ENCODE measurements at places on chromosomes 2 and 18.

- DNase-seq = peak; percentile 19
Observed at GRCh38 chr2:108573061-108573460, 38.8 kb downstream of the LIMS1 start.

GRCh38 chr2:233758849-233759248, 1.2 kb upstream of the UGT1A1 start:
- no peak for DNase-seq

- DNase-seq = no peak
Observed at GRCh38 chr2:215979620-215980019, 33.7 kb downstream of the MREG start.

GRCh38 chr2:40488927-40489677, 37.2 kb upstream of the SLC8A1 start:
- no peak for DNase-seq

DNA sequence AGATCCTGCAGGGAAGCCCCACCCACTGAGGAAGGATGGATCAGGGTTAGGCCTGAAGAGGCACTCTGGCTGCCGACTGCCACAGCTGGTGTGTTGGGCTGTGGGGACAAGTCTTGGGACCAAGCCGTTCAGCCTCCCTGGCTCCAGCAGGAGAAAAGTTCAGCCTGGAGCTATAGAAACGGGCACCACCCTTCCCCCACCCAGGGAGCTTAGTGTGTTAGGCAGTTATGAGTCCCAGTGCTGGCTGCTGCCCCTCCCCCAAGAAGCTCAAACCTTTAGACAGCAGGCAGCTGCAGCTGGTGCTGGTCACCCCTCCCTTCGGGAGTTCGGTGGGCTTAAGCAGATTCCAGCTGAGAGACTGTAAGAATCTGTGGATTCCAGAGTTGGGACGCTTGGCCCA, 447.1 kb upstream of the HS6ST1 start:
- no peak for DNase-seq

- DNase-seq = no peak
Observed at GRCh38 chr18:47036927-47037578, 1.6 kb upstream of the ELOA2 start.

DNA sequence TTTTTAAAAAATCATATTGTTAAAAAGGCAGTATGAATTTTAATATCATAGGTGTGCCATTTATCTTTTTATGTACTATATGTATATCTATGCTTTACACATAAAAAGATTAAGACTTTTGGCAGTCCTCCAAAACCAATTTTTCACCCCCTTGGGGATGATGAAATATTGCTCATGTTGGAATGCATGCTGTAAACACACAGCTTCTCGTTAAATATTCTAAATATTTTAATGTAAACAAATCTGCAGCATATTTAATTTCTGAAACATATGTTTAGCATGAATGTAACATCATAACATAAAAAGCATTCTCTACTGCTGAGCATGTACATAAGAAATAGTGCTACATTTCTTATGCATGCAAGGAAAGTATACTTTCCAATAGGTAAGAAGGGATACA, 484.3 kb upstream of the LRATD1 start:
- no peak for DNase-seq

DNA sequence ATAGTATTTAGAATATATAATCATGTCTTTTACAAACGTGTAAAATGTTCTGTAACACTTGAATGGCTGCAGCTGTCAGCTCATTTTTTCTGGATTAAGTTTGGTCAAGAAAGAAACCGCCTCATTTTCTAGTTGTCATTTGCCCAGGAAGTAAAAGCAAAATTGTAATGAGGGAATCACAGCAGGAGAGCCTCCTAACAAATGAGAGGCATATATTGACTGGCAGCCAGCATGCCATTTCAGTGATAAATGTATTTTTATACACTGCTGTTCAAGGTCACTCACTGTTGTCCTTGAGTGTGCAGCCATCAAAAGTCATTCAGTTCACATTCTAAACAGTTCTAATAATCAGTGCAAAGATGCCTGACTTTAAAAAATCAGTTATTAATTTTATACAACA, 144.3 kb upstream of the BOD1L2 start:
- no peak for DNase-seq

- peak; percentile 42 for DNase-seq
Observed at GRCh38 chr2:26780203-26780760, 5.6 kb upstream of the CENPA start.

DNA sequence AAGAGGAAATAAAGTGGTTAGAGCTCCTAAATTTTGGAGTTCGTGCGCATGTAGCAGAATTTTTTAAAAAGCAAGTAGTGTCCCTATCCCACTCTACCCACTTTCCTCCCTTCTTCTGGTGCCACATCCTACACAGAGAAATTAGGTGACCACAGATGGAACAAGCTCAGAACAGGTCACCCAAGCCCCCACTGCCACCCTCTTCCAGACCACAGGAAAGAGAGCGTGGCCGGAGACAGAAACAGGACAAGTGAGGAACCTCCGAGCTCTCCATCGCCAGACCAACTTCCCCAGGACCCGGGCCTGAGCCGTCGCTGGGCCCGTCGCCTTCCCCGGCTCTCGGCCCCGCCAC, 433 bp downstream of the NPC1 start:
- DNase-seq = no peak

- DNase-seq = no peak
Observed at GRCh38 chr2:11861044-11861443, 114.6 kb downstream of the LPIN1 start.

- DNase-seq = no peak
Observed at GRCh38 chr18:8381821-8382459, 227.3 kb upstream of the RAB12 start.

DNA sequence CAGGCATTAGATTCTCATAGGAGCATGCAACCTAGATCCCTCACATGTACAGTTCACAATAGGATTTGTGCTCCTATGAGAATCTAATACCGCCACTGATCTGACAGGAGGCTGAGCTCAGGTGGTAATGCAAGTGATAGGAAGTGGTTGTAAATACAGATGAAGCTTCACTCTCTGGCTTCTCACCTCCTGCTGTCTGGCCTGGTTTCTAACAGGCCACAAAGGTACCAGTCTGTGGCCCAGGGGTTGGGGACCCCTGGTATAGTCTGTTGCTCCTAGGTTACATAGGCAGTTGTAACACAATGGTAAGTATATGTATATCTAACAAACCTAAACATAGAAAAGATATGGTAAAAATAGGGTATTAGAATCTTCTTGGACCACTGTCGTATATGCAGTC, 81.8 kb downstream of the EML4 start:
- DNase-seq = no peak

DNA sequence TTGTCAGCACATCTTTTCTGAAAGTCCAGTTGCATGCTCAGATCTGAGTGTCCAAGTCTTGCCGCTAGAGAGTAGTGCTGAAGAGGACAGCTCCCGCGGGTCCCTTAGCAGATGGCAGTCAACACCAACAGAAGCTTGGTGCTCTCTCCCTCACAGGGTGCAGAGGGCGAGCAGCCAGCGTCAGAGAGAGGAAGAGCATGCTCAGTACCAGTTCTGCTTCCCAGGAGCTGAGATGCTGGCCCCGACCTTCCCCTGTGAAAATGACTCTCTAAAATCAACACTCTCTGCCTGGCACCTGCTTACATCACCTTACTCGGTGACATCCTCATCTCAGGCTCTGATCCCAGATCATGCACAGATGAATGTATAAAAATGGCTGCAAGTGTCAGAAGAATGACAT, 86.0 kb upstream of the TWIST2 start:
- DNase-seq = no peak
